ENCODE measurements at places on chromosomes 13 and 19.

DNA sequence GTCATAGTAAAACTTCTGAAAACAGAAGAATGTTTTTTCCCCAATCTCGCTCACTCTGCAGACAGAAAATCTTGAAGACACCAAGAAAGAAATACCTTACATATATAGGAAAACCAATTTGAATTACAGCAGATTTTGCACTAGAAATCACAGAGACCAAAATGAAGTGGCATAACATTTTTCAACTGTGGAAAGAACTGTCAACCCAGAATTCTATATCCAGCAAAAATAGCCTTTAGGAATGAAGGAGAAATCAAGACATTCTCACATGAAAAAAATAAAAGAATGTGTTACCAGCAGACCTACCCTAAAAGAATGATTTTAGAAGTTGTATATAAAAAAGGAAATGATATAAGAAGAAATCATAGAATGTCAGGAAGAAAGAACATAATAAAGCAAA, 28.7 kb downstream of the CCDC122 start:
- no peak for DNase-seq

DNA sequence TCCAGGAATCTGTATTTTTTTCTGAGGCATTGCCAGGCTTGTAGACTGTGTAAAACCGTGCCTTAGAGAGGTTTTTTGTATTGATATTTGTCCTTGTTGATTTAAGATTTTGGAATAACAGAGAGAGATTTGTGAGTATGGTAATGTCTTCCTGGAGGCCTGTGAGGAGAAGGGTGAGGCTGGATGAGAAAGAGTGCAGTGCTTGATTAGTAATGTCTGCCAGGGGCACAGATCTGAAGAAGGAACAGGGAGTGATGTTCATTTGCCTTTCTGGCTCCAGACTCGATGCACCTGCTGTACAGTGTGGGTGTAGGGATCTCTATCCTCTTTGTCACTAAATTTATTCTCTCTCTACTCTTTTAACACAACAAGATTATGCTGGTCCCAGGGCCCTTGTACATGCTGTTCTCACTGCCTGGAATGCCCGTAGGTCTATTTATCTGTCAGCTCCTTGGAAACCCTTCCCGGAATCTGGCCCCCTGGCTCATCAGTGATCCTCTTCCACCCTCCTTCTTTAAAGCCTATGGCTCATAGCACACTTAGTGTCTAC, 4.2 kb downstream of the FIZ1 start:
- no peak for DNase-seq

DNA sequence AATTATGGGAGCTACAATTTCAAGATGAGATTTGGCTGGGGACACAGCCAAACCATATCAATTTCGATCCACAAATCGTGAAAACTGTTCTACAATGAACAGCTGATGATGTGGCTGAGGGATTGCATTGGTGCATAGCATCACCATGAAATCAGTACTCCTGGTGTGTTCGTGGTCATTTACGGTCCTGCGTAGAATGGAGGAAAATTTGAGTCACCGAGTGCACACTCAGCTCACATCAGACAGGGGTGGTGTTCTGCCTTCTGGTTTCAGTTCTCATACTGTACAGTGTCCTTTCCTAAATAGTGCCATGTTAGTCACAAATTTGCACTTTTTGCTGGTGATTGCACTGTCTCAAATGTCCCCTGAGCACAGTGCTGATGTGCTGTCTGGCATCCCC, 39.2 kb downstream of the MYH14 start:
- no peak for DNase-seq

DNA sequence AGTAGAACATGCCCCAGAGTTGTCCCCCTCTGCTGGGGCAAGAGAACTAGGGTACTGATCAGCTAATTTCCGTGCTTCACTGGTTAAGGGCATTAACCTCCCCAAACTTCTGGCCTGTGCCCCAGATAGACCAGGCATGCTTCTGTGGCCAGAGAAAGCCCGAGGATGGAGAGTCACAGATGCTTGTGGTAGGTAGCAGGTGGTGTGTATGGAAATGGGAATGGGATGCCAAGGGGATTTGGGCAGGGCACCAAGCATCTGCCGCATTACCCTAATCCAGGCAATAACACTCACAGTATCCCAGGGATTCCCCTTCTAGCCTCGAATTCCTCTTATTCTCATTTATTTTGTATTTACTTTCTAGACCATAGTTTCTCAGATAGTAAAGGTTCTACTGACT, 124.8 kb upstream of the KLF12 start:
- DNase-seq, result no peak

DNA sequence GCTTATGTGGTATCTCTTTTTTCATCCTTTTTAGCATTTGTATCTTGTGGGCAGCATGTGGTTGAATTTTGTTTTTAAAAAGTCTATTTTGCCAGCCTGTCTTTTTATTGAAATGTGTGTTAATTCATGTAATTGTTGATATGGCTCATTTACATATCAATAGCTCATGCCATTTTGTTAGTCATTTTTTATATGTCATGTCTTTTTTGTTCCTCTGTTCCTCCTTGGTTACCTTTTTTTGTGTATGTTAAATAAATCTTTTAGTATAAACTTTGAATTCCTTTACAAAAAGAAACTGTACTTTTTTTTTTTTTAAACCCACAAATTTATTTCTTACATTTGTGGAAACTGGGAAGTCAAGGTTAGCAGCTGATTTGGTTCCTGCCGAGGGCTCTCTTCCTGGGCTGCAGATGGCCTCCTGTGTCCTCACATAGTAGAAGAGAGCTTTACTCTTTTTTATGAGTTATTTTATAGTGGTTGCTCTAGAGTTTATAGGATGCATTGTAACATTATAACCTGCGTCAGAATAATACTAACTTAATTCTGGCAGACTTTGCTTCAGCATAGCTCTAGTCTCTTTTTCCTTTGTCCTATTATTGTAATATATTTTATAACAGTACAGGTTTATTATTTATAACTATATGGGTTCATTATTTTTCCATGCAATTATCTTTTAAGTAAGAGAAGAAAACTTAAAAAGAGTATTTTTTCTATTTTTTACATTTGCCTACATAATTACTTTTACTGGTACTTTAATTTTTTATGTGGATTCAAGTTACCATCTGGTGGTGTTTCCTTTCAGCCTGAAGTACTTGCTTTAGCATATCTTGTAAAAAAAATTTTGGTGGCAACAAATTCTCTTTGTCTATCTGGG, 86.3 kb downstream of the URI1 start:
- no peak for DNase-seq

DNA sequence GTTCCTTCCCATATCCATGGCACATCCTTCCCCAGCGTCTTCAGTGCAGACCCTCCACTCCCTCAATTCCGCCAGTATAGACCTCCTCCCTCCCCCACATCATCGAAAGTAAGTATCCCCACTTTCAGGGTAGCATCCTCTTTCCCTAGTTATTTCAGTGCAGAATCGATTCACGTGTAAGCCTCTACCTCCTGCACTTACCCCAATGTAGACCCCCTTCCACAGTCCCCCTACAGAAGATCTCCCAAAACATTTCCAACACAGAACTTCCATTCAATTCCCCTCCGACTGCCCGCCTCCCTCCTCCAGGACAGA, 664 bp downstream of the IRF3 start:
- DNase-seq, result no peak

DNA sequence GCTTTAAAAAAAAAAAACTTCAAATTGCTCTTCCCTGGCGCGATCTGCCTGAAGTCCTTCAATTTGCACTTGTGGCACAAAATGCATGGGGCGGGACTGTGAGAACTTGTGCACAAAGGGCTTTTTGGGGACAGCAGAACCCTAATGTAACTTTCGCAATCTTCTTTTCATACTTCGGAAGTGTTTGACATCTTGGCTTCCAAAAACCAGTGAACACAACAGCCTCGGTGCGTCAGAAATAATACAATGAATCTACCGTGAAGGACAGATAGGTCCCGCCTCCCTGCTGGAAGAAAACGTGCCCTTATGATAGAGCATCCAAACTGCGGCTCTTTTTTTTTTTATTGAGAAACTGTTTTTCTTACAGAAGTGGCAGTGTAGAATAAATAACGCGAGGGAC, 36.6 kb downstream of the KLF2 start:
- no peak for DNase-seq

DNA sequence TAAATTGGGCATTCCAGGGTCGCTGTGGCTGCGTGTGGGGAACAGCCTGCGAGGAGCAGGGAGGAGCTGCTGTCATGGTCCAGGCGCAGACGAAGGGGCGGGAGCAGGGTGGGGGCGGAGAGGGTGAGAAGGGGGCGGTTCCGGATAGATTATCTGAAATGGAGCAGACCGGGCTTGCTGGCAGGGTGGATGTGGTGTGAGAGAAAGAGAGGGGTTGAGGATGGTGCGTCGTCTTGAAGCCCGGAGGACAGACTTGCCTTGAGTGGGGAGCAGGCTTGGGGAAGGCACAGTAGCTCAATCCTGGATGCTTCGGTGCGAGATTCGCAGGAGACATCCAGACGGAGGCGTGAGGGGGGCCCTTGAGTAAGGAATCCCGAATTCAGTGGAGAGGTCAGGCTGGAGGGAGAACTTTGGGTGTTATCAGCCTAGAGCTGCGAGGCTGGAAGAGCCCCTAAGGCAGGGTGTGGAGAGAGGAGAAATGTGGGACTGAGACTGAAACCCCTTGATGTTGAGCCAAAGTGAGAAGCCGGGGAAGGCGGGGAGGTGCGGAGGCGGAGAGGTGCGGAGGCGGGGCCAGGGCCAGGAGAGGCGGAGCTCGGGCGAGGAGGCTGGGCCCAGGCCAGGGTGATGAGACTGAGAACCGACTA, 40.6 kb downstream of the DPF1 start:
- DNase-seq, result no peak

DNA sequence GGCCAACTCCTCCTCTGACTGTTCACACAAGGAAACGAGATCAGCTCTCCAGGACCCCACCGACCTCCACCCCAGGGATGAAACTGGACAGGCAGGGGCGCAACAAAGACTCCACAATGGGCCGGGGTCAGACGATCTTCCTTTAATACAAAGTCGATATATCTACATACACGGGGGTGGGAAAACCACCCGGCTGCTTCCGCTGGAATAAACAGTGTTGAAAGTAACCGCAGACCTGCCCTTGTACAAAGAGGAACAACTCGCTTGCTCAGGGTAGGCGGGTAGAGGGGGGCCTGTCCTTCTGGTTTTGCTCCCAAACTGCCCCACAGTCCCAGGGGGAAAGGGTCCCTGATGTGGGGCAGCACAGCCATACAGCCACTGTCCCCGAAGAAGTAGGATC, 135.2 kb downstream of the PTPRS start:
- DNase-seq, result no peak

DNA sequence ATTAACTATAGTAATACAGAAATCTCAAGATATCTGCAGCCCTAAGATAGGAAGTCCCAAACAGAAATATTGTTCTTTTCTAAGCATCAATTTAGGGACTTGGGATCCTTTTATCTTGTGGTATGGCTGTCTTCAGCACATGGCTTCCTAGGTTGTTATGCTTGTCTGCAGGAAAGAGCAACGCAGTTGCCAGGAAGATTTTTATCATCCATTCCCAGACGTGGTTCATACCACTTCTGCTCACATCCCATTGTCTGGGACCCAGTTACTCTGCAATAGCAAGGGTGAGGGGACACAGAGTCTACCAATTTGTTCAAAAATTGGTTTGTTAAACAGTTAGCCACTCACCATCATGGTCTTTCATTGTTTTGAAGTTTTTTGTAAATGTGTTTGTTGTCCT, 85.6 kb upstream of the RXFP2 start:
- no peak for DNase-seq

DNA sequence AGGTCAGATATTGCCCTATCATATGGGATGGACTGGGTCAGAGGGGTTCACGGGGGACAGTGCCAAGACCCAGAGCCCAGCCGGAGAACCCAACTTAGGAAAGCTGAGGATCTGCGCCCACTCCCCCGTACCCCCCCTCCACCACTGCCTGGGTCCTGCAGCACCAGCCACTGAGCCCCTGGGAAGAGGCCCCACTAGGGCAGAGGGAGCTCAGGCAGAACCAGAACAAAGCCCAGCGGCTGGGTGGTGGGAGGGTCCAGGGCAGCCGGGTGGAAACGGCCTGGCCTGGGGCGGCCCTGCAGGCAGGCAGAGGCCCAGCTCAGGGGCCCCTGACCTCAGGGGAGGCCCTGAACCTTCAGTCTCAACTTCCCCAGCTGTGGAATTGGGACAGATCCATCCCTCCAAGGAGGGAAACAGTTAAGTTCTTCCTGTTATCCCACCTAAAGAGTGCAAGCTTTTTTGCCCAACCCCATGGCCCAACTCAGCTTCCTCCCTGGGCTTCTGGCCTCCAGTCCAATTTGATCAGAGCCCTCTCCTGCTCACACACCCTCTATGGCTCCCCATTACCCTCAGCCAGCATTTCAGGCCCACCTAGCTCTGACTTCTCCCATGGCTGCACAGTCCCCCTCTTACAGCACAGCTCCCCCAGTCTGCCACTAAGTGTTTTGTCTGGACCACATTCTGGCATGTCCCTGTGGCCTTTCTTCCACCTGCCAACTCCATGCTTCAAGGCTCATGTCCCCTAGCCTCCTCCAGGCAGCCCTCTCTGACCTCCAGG, 3.1 kb downstream of the NR2F6 start:
- no peak for DNase-seq

DNA sequence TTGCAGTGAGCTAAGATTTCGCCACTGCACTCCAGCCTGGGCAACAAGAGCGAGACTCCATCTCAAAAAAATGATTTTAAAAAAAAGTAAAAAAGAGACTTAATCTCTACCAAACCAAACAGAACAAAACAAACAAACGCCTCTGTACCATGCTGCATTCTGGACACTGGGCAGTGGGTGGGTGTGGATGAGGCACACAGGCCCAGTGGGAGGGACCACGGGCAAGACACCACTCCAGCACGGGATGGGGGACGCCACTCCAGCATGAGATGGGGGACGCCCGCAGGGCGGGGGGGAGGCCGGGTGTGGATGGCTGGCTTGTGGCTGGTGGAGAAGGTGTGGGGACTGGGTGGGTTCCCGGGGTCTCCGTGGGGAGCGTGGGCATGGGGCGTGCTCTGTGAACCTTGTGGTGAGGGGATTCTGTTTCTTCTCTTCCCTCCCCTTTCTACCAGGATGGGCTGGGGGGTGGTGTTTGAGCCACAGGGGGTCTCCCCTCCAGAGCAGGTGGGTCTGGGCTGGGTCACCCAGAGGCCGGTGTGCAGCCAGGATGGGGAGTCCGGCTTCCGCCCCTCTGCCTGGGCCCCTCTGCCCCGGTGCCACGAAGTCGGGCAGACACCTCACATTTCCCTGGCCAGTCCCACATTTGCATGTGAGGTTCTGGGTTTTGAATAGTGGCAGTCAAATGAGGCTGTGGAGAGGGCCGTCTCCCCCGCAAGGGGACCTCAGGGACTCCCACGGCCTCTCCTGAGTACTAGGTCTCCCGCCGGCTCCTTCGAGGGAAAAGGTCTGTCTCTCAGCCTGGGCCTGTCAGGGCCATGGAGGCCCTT, 23.9 kb upstream of the MATK start:
- DNase-seq, result no peak

DNA sequence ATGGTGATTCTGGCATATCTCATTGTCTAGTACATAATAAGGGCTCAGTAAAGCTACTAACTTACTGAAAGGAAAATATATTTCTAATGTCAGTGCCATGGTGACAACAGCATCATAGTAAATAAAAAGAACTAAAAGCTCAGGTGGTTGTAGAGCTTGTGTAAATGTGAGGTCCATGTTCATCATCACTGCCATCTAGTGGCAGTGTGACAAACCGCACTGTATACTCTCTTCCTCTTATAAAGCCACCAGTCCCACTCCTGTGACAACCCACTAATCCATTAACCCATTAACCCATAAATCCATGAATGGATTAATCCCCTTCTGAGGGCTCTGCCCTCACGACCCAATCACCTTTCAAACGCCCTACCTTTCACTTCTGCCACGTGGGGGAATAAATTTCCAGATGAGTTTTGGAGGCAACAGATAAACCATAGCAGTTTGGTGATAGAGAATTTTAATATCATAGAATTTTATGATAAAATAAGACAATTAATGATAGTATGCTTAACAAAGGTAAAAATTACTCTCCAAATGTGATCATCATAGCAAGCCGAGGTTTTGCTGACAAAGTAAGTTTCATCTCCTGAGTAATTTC, 160.4 kb upstream of the SGCG start:
- DNase-seq, result peak; percentile 38
